Kasumi-1 (cell line): ENCODE measurements at places on chromosomes 11 and 22.

- DNase-seq: no peak
Observed at GRCh38 chr11:4025967-4026324, 68.7 kb upstream of the RRM1 start.

GRCh38 chr22:25970999-25971811, 198.1 kb upstream of the SEZ6L start:
- no peak for DNase-seq

- DNase-seq: no peak
Observed at GRCh38 chr11:72088076-72088808, 7.6 kb downstream of the LRRC51 start.

- DNase-seq: peak; percentile 59
Observed at GRCh38 chr11:67439321-67440228, 2.1 kb upstream of the PTPRCAP start.

DNA sequence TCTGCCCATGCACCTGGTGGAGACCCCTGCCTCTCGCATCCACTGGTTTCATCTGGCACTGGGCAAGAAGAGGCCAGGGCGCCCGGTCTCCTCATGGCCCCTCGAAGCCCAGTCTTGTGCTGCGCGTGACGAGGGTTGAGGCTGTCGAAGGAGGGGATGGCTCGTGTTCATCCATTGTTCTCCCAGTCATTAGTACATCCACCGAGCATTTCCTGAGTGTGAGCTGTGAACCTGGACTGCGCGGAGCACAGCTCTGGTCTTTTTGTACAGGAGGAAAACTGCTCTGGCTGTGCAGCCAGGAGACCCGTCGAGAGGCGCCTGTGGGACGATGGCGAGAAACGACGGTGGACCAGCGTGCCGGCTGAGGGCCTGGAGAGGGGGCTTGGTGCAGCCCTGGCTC, 6.8 kb downstream of the CACNA1I start:
- no peak for DNase-seq

DNA sequence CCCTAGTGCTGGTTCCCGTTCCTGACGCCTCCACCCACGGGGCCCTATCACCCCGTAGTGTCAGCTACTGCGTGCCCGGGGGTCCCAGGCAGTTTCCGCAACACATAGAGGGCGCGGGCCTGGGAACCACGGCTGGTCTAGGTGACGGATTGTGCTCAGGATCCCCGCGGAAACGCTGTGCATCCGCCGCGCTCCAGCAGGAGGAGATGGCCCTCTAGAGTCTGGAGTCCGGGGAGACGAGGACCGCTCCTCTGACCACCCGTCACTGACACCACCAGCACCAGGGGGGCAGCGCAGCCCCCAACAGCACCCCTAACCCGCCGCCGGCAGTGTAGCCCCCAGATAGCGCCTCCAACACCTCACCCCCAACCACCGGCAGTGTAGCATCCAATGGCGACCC, 4.4 kb upstream of the RFPL3 start:
- DNase-seq: no peak

DNA sequence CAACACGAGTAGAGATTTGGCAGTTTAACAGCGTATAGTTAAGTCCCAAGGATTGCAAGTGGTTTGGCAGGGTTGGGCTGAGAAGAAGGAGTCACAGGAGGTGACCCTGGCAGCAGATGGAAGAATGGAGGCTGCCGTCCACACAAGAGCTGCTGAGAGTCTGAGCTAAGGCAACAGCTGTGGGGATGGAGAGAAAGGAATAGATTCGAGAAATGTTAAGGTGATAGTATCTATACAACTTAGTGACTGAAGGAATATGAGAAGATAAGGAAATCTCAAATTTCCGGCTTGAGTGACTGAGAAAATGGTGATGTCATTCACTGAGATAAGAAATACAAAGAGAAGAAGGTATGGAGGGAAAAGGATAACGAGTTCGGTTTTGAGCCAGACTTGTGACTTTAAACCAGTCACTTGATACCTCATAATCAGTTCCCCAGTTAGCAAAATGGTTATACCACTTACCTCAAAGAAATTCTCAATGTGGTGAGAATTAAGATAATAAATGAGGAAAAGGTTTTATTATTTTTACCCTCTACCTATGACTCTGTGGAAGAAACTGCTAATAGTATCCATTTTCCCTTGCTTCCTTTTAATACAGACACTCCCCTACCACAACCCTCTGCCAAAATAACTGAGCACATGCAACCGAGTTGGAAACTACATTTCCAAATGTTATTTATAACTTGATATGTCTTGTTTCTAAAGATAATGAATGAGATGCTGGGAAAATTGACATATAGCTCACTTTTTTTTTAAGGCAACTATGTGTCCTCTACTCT, 30.7 kb downstream of the FAM168A start:
- no peak for DNase-seq

GRCh38 chr11:27319072-27319471, 43.9 kb downstream of the CCDC34 start:
- no peak for DNase-seq

- DNase-seq: no peak
Observed at GRCh38 chr11:623349-623869, 1.3 kb downstream of the CDHR5 start.

GRCh38 chr22:49364398-49364797, 463.3 kb downstream of the BRD1 start:
- DNase-seq: no peak

- no peak for DNase-seq
Observed at GRCh38 chr11:14124886-14125285, 162.4 kb downstream of the SPON1 start.

DNA sequence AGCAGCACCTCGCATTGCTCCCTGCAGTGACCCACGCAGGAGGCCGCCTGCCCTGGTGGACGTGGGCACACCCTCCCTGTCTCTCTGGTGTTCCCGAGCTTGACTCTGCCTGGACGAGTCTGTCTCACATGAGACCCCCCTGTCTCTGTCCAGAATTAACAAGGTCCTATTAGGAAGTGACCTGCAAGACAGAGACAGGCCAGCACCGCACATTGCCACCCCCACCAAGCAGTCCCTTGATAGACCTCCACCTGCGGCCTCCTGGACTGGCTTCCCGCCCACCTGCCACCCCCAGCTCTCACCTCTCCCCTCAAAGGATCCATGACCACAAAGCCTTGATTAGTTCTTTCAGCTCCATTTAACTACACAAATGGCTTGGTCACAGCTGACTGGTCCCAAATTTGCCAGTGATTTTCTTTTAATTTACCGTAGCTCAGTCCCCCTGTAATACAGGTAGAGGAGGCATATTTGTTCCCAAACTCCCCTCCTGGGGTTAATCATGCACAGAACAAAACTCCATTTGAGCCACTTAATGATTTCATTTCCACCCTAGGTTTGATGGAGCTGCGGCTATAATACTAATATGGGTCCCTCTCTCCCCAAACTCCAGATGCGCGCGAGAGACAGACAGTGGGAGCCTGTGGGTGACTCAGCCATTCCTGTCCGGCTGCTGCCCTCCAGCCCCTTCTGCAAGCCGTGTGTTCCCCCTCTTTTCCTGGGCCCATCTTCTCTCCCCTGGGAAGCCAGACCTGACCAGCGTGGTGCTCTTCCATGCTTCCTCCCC, 11.2 kb downstream of the SPATA19 start:
- DNase-seq: no peak

- no peak for DNase-seq
Observed at GRCh38 chr22:22245935-22246525, 1.4 kb downstream of the VPREB1 start.

DNA sequence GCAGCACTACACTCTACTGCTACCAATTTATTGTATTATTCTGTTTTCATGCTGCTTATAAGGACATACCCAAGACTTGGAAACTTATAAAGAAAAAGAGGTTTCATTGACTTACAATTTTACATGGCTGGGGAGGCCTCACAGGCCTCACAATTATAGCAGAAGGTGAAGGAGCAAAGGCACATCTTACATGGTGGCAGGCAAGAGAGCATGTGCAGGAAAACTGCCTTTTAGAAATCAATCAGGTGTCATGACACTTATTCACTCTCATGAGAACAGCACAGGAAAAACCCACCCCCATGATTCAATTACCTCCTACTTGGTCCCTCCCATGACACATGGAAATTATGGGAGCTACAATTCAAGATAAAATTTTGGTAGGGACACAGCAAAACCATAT, 49.6 kb upstream of the GLYAT start:
- no peak for DNase-seq

DNA sequence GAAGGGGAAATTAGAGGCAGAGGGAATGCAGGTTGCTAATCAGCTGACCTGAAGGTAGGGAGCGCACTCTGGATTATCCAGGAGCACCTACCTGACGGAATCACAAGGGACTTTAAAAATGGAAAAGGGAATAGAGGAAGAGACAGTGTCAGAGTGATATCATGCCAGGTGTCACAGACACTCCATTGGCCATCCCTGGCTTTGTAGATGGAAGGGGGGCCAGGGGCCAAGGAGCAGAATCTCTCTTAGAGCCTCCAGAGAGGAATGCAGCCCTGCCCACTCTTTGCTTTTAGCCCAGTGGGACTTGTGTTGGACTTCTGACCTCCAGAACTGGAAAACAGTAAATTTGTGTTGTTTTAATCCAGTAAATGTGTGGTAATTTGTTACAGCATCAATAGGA, 37.9 kb downstream of the DKK3 start:
- DNase-seq: no peak

- DNase-seq: no peak
Observed at GRCh38 chr22:50253046-50253915, 2.2 kb upstream of the HDAC10 start.

GRCh38 chr11:130370845-130371590, 56.3 kb upstream of the ZBTB44 start:
- no peak for DNase-seq

DNA sequence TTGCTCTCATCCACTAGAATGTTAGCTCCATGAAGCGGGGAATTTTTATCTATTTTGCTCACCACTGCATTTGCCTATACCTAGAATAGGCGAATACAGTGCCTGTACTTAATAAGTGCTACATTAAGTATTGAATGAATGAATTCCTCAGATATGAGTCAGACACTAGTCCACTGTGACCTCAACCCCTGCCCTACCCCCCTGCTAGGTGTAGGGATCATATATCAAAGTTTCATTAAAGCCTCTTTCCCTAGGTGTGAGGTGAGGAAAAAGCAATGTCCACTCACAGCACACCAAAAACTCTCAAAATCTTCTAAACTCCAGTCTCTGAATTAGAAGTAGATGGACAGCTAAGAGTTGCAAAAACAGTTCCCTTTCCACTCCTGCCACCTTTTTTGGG, 9.8 kb upstream of the PSMA1 start:
- DNase-seq: no peak

DNA sequence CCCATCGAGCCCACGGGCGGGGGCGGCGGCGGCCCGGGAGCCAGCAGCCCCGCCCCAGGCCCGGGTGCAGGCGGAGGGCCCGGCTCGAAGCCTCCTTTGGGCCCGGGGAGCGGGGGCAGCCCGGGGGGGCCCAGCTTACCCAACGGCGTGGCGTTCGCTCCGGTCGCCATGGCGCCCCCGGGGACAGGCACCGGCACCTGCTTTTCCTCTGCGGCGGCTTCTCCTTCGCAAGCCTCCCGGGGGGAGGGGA, 194 bp downstream of the SF1 start:
- no peak for DNase-seq

- DNase-seq: no peak
Observed at GRCh38 chr11:129023968-129024676, 81.5 kb upstream of the TP53AIP1 start.
